Tibial nerve (tissue), 4 donors: ENCODE measurements at places on chromosomes 2 and 18.

GRCh38 chr2:144510294-144510991 lies 9.5 kb downstream of the ZEB2 start:
- peaks cover 77% of the 10 kb centered on the region for H3K4me1 ChIP-seq
- H3K27ac ChIP-seq = peak overlapping the region; percentile 96
- H3K4me3 ChIP-seq = peak overlapping the region; percentile 70
- H3K27me3 ChIP-seq = no peaks in the 10 kb centered on the region
- no peaks in the 10 kb centered on the region for H3K36me3 ChIP-seq

DNA sequence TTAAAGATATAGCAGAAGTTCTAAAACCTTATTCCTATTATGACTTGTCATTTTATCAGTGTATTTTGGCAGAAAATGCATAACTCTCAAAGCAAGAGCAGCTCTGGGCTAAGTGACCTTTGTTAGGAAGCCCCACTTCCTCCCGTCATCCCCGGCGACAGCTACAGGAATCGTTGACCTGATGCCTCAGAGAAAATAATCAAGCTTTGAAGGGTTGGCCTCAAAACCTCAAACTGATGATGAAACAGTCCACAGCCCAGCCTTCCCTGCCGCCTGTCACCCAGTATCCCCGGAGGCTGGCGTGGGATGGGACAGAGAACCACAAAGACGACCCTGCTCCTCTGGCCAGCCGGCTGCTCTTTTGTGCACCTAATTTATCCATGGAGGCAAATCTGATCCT lies 65.3 kb downstream of the KCNF1 start:
- no peak for DNase-seq
- no peaks in the 10 kb centered on the region for H3K36me3 ChIP-seq

DNA sequence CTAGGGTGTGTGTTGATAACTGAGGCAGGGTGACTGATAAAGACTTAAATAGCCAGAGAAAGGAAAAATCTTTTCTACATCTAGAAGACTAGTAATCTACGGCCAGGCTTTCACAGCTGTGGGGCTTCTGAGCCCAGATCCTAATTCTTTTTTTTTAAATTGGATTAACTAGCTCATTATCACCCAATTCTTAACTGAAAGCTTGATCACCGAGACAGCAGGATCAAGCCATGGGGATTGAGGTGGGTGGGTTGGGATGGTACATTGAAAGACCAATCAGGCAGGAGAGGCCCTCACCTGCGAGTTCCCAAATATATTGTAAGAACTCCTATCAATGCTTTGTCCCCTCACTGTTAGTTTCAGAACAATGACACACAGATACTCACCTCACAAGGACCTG lies 20.0 kb upstream of the NFE2L2 start:
- peaks cover 4% of the 10 kb centered on the region for H3K4me1 ChIP-seq
- no peak overlapping the region for H3K4me3 ChIP-seq
- H3K27me3 ChIP-seq = no peaks in the 10 kb centered on the region
- H3K27ac ChIP-seq = no peak overlapping the region
- no peak for DNase-seq

GRCh38 chr2:215548714-215549113 lies 112.8 kb upstream of the FN1 start:
- no peaks in the 10 kb centered on the region for H3K4me1 ChIP-seq
- no peaks in the 10 kb centered on the region for H3K27me3 ChIP-seq
- no peak overlapping the region for H3K4me3 ChIP-seq
- H3K27ac ChIP-seq = no peak overlapping the region
- DNase-seq = no peak

GRCh38 chr18:8003878-8004675 lies 437.0 kb downstream of the PTPRM start:
- H3K27ac ChIP-seq = no peak overlapping the region
- H3K36me3 ChIP-seq = no peaks in the 10 kb centered on the region
- H3K27me3 ChIP-seq = no peaks in the 10 kb centered on the region
- H3K4me1 ChIP-seq = no peaks in the 10 kb centered on the region

DNA sequence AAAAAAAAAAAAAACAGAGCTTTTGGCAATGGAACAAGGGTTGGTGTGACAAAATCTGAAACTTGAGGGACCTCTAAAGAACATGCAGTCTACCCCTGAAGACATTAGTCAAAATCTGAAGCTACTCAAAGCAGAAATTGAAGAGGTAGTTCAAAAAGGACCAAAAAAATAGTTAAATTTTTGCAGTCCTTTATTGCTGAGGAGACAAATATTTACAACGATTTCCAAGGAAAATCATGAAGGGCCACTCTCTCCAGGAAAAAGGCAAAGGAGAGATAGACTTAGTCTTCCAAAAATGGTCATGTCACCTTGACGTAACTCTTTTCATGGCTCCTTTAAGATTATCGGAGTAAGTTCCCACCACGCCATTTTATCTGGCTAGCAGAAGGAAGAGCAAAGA lies 452.0 kb downstream of the XIRP2 start:
- no peak for DNase-seq
- H3K4me1 ChIP-seq = no peaks in the 10 kb centered on the region
- no peak overlapping the region for H3K4me3 ChIP-seq
- no peaks in the 10 kb centered on the region for H3K36me3 ChIP-seq

DNA sequence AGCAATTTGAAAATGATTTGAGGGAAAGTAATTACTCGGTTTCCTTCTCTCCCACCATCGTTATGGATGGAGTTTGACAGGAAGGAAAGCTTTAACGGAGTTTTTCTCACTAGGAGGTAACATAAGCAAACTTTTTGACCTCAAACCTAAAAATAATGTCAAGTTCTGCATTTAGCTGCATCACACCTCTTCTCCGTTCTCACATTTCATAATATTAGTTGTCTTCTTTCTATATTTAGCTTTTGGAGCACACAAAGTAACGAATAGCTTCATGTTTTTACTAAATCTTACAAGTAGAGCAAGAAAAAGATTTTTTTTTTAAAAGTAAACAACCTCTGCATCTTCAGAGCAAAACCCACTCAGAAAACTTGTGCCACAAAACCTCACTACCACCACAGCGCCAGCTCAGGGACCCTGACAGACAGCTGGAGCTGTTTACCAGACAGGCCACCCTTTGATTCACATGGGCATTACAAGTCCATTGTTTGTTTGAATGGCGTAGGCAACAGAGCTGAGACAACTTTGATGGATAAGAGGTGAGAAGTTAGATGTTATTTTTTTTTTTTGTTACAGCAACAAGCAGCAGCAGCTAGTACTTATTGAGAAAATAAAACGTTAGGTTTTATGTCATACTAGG lies 21.9 kb upstream of the ICOS start:
- no peak for DNase-seq
- H3K27ac ChIP-seq = no peak overlapping the region
- H3K4me3 ChIP-seq = no peak overlapping the region
- no peaks in the 10 kb centered on the region for H3K36me3 ChIP-seq
- peaks cover under 1% of the 10 kb centered on the region for H3K4me1 ChIP-seq

GRCh38 chr18:2510416-2510815 lies 60.9 kb downstream of the METTL4 start:
- H3K36me3 ChIP-seq = no peaks in the 10 kb centered on the region
- H3K27me3 ChIP-seq = no peaks in the 10 kb centered on the region
- H3K4me1 ChIP-seq = no peaks in the 10 kb centered on the region

DNA sequence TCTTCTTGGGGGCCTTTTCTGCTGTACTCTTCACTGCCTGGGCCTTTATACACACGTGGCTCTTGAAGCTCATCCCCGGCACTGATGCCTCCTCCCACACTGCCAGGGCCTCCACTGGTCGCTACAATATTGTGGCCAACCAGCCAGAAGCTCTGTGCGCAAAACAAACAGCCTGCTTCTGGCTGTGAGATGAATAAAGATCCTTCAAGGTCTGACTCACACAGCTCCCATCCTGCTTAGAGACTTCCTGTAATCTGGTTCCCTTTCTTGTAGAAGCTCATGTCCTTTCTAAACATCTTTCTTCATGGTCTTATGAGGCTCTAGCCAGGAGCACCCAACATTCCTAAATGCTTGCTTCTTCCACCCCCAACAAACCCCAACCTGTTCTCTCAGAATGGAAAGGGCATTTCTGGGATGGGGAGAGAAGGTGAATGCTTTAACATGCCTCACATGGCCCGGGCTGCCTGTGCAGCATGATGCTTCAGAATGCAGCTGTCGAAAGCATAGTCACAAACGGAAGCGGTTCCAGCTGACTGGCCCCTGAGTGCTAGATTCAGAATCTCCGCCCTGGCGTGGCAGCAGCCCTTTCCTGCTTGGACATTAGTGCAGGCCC lies 24.6 kb downstream of the NRP2 start:
- no peaks in the 10 kb centered on the region for H3K36me3 ChIP-seq
- H3K4me1 ChIP-seq = peaks cover 65% of the 10 kb centered on the region
- H3K27ac ChIP-seq = peak overlapping the region; percentile 73
- DNase-seq = peak; percentile 47
- no peaks in the 10 kb centered on the region for H3K27me3 ChIP-seq

- peaks cover 4% of the 10 kb centered on the region for H3K36me3 ChIP-seq
- H3K4me1 ChIP-seq = no peaks in the 10 kb centered on the region
- no peak overlapping the region for H3K27ac ChIP-seq
- no peaks in the 10 kb centered on the region for H3K27me3 ChIP-seq
- no peak overlapping the region for H3K4me3 ChIP-seq
Observed at GRCh38 chr2:190986221-190986953, 27.6 kb downstream of the STAT1 start.

- H3K4me3 ChIP-seq = no peak overlapping the region
- no peak overlapping the region for H3K27ac ChIP-seq
Observed at GRCh38 chr2:150350500-150350899, 137.0 kb downstream of the RND3 start.

- no peak overlapping the region for H3K4me3 ChIP-seq
- no peak for DNase-seq
- no peaks in the 10 kb centered on the region for H3K27me3 ChIP-seq
- no peaks in the 10 kb centered on the region for H3K4me1 ChIP-seq
Observed at GRCh38 chr2:223122781-223123180, 70.8 kb downstream of the KCNE4 start.

GRCh38 chr2:217512259-217512658 lies 490.5 kb downstream of the TNS1 start:
- DNase-seq = no peak
- H3K27me3 ChIP-seq = no peaks in the 10 kb centered on the region
- no peak overlapping the region for H3K27ac ChIP-seq

DNA sequence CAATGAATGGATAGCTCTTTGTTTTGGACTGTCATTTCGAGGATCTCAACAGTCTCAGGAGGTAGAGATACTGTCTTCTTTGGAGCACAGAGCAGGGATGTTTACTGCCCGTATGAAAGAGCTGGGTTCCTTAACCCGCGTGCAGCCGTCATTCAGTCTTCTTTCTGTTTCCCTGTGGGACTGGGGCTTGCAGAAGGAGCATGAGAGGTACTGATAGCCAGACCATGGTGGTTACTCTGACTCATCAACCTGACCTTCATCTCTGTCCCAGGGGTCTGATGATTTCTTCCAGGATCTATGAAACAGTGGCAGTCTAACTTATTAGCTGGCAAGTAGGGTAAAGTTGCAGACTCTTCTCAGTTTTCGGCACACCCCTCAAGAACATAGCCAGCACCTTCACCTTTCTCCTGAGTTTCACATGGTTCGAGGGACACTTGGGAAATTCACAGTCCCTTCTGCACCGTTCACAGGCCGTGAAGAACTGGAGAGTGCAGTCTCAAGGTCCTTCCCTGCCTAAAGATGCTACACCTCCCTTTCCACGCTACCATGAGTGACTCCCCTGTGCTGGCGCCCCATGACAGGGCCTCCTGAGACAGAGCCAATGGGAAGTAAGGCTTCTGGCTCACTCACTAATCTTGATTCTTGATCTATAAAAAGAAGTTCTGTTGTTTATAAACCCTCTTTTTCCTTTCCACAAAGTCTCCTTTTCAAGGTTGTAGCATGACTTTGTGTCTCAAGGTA lies 226.2 kb downstream of the MC4R start:
- no peak overlapping the region for H3K27ac ChIP-seq
- DNase-seq = no peak
- H3K4me1 ChIP-seq = no peaks in the 10 kb centered on the region

- no peaks in the 10 kb centered on the region for H3K27me3 ChIP-seq
- H3K4me3 ChIP-seq = no peak overlapping the region
- DNase-seq = no peak
- no peaks in the 10 kb centered on the region for H3K4me1 ChIP-seq
Observed at GRCh38 chr18:10153924-10154752, 240.3 kb downstream of the VAPA start.

- H3K36me3 ChIP-seq = no peaks in the 10 kb centered on the region
- DNase-seq = no peak
- H3K27ac ChIP-seq = no peak overlapping the region
- no peaks in the 10 kb centered on the region for H3K27me3 ChIP-seq
- no peaks in the 10 kb centered on the region for H3K4me1 ChIP-seq
- H3K4me3 ChIP-seq = no peak overlapping the region
Observed at GRCh38 chr18:59605633-59606192, 91.5 kb downstream of the CCBE1 start.

GRCh38 chr2:95348609-95349567 lies 51.7 kb downstream of the KCNIP3 start:
- no peaks in the 10 kb centered on the region for H3K4me1 ChIP-seq
- no peak for DNase-seq
- H3K4me3 ChIP-seq = no peak overlapping the region
- no peaks in the 10 kb centered on the region for H3K27me3 ChIP-seq
- no peak overlapping the region for H3K27ac ChIP-seq

DNA sequence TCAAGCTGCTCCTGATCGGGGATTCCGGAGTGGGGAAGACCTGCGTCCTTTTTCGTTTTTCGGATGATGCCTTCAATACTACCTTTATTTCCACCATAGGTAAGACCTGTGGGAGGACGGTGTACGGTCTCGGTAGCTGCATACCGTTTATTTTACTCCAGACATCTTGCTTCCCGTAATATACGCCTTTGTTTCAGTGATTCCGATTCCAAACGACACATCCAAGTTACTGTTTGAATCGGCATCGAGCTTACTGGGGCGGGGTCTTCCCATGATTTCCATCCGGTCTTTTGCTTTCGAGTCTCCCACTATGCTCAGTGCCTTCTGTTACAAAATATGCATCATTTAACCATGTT lies 731 bp downstream of the RAB10 start:
- H3K27ac ChIP-seq = peak overlapping the region; percentile 94
- peaks cover 27% of the 10 kb centered on the region for H3K4me1 ChIP-seq
- no peaks in the 10 kb centered on the region for H3K27me3 ChIP-seq
